Hematopoietic multipotent progenitor cell treated with erythropoietin and hydrocortisone succinate and interleukin-3 and kit ligand, for 6 days (in vitro differentiated cells): ENCODE measurements at places on chromosomes 16 and 17.
A peak's percentile ranks its signal among the peaks of the same experiment; 100 is the strongest.

- DNase-seq = peak; percentile 11
Measured at GRCh38 chr16:23827057-23827456, 8.7 kb upstream of the PRKCB start.

- no peak for DNase-seq
Measured at GRCh38 chr16:20844054-20844453, 37.7 kb downstream of the REXO5 start.

- no peak for DNase-seq
Measured at GRCh38 chr17:70030371-70030770, 44.7 kb upstream of the KCNJ16 start.

GRCh38 chr16:31221357-31222160 is 4.6 kb upstream of the PYDC1 start:
- no peak for DNase-seq

- DNase-seq = no peak
Measured at GRCh38 chr17:6696906-6697305, 16.3 kb downstream of the SLC13A5 start.

DNA sequence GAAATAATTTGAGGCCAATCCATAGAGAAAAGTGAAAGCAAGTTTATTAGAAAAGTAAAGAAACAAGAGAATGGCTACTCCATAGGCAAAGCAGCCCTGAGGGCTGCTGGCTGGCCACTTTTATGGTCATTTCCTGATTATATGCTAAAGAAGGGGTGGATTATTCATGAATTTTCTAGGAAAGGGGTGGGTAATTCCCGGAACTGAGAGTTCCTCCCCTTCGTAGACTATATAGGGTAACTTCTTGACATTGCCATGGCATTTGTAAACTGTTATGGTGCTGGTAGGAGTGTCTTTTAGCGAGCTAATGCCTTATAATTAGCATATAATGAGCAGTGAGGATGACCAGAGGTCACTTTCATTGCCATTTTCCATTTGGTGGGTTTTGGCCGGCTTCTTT is 4.4 kb downstream of the DHRS7B start:
- DNase-seq = no peak

DNA sequence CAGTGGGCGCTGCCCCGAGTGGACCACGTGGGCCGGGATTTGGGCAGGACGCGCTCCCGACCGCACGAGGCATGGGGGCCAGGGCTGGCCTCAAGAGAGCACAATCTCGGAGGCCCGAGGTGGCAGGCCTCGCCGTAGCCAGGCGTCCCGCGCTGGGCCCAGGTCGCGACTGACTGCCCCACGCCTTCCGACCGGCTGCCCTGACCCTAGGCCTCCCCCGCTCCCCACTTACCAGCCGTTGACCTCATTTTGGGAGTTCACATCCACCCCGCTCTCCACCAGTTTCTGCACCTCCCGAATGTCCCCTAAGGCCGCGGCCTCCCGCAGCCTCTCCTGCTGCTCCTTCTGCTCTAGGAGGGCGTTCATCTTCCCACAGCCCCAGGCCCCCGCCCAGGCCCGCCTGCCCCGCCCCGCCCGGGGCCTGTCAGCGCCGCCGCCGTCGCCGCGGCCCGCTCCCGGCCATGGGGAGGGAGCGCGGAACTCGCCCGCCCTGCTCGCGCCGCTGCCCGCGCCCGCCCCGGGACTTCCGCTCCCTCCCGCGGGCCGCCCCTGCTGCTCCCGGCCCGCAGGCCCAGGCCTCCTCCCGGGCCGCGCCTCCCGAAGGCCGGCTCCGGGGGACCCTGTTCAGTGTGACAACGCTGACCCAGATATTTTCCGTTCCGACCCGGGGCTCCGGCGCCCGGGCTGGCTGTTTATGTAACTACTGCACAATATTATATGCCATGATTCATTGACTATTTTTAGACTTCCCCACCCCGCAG is at the start of gene ANKRD40:
TSS of gene ANKRD40 (minus strand) at position 626 of the 761 bp plus-strand sequence. CDS start at position 366, 260 bp downstream.
- DNase-seq = peak; percentile 93

DNA sequence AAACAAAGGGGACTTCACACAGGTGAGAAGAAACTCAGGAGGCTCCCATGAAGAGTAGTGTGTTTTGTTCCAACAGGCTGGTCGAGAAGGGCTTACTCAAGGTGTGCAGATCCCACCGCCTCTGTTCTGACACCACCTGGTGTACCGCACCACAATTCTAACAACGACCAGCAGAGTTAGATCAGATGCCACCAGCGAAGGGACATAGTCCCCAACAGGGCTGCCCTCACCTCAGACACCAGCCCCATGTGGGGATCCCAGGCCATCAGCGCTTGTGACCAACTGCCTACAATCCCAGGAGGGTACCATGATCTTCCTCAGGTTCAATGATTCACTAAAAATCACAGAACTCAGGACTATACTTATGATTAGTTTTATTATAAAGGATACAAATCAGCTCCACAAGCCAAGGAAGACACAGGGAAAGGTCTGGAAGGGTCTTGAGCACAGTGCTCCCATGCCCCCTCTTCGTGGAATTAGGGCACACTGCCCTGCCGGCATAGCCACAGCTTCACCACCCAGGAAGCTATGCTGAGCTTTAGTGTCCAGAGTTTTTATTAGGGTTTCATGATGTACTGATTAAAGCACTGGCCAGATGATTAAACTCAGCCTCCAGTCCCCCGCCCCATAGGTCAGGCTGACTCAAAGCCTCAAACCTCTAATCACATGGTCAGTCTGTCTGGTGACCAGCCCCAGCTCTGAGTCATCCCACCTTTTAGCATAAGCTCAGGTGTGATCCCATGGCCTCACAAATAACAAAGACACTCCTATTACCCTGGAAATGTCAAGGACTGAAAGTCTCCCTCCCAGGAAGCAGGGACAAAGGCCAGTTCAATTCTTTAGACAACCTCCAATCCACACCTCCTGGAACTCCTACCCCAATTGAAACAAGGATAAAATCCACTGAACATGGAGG is 26.0 kb downstream of the TRIM25 start:
- no peak for DNase-seq

- DNase-seq = no peak
Measured at GRCh38 chr17:43482103-43483012, 1.4 kb upstream of the DHX8 start.

DNA sequence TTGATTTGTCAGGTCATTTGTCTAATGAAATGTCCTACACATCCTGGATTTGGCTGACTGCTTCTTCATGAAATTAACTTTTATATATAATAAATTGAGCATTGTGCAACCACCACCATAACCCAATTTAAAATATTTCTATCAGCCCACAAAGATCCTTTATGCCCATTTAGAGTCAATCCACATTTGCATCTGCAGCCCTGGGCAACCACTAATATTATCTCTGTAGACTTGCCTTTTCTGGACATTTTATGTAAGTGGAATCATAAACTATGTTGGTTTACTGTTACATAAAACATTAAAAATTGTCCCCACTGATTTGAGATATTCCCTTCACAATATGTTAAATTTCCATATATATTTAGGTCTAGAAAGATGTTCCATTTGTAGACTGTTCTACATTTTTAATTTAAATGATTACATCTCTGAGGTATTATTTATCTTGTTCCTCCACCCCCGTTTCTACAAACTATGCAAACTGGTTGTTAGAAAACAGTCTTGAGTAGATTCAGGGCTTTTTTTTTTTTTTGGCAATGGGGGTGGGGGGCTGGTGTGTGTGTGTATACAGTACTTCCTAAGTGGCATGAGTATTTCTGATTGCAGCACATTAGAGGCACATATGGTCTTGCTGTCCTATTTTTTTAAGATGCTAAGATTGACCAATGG is 16.7 kb downstream of the RFWD3 start:
- no peak for DNase-seq

DNA sequence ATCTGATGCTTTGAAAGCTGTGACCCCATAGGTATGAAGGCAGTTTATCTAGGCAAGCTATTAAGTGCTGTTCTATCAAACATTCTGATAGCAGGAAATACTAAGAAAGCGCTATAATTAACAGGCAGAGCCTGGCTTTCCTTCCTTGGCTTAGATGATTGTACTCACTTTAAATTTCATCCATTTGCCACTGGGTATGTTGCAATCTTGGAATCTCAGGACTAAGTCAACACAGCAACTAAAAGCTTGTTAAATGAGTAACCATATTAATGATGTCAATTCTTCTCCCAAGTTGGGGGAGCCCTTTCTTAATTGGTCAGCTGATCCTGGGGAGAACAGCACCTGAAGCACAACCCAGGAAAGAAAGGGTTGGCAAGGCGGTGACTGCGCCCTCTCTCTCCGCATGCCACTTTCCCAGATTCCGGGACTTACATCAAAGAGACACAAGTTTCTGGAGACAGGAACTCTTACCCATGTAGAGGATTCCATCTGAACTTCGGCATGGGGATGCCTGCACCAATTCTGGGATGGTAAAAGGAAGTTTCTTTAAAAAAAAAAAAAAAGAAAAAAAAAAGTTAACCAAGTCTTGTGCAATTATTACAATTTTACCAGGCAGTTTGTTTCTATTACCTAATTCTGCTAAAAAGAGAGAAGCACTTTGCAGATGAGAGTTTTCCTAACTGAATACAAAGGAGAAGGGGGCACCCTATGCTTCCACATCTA is 54.4 kb upstream of the ICAM2 start:
- peak; percentile 40 for DNase-seq

DNA sequence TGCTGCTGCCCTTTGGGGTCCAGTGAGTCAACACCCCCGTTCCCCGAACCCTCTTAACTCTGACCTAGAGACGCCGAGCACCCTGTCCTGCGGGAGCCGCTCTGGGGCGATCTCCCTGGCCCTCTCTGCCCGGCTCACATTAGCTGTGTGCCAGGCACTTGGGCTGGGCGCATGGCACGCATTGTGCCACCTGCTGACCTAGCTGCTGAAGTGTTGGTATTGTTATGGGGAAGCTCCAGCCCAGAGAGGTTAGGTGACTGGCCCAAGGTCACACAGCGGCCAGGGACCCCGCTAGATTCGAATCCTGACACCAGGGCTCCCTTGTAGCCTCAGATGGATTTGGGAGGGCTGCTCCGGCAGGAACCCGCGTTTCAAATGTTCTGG is 1.1 kb downstream of the HSD17B1 start:
- DNase-seq = no peak

- DNase-seq = no peak
Measured at GRCh38 chr17:75697651-75698291, 23.5 kb upstream of the ITGB4 start.

DNA sequence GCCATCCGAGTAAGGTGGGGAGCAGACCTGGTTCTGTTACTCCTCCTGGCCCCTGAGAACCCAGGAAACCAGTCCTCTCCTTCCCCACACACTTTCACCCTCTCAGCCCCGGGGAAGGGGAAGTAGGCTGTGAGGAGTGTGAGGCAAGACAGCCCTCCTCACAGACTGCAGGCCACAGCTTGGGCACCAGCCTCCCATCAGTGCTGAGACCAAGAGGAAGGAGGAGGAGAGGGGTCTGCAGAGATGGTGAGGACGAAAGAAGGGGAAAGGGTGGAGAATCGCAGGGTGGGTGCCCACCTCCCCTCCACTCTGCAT is 7.0 kb downstream of the G6PC3 start:
- DNase-seq = peak; percentile 47

- DNase-seq = no peak
Measured at GRCh38 chr17:82386255-82386831, 14.8 kb downstream of the UTS2R start.

GRCh38 chr17:2849327-2849670 is 53.1 kb downstream of the RAP1GAP2 start:
- DNase-seq = no peak

GRCh38 chr17:48515925-48516900 is 14.6 kb downstream of the HOXB1 start:
- no peak for DNase-seq

GRCh38 chr17:68840073-68840472 is 115.1 kb downstream of the ABCA8 start:
- DNase-seq = no peak

DNA sequence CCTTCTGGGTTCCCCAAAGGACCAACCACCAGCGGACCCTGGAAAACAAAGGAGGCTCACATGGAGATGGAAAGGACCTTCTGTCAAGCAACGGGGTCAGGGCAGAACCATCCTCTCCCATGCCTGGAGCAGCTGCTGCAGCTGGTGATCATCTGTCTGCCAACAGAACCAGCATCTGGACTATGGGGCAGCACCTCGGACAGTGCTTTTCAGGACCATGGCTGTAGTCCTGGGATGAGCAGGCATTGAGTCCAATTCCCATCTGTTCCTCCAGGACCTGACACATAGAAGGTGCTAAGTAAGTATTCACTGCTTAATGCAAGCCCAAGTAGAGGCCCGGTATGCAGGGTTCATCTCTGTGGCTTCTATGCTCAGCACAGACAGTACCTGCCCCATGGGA is 304.7 kb downstream of the XYLT1 start:
- DNase-seq = no peak

GRCh38 chr16:23254338-23254737 is 47.8 kb upstream of the SCNN1B start:
- DNase-seq = no peak

- DNase-seq = no peak
Measured at GRCh38 chr16:51638339-51639135, 487.5 kb upstream of the SALL1 start.

DNA sequence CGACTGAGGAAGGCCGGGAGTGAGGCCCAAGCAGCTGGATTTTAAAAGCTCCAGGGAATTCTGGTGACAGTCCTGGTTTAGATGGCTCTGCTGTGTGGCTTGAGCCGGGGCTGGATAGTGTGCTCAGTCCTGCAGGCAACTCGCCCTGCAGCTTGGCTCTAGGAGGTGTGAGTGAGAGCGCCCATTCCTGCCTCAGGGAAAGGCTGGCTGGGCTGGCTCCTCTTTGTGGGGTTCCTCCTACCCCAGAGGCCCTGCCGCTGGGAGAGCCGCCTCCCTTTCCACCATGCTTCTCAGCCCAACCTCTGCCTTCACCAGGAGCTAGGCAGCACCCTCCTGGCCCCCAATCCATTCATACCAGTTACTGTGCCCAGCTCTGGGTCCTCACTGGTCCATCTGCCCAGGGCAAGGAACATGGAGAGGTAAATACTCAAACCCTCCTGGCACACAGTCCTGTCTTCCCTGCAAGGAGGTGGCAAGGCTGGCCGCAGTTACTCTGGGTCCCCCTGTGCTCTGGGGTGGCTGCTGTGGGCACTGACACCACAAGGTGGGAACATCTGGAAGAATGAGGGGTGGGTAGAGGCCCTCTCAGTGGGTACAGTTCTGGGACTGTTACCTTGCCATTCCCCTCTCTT is 47.1 kb downstream of the VAC14 start:
- DNase-seq = no peak

- no peak for DNase-seq
Measured at GRCh38 chr16:57271867-57272495, 12.5 kb downstream of the PLLP start.

DNA sequence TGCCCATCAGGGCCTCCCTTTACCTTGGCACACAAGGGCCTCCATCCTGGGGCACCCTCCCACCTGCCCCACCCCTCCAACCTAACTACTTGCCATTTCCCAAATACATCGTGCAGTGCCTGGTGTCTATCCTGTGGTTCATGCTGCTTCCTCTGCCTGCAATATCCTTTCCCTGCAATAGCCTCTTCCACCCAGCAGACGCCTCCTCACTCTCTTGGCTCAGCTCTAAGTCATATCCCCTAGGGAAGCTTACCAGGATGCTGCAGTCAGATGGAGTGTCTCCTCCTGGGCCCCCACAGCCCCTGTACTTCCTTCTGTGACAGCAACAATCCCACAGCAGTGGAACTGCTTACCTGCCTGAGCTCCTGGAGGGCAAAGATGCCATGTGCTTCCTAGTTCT is 36.7 kb downstream of the CCDC182 start:
- DNase-seq = no peak

GRCh38 chr17:39196241-39196807 is 1.1 kb downstream of the CACNB1 start:
- no peak for DNase-seq

- DNase-seq = no peak
Measured at GRCh38 chr17:78485290-78486168, 91.7 kb downstream of the DNAH17 start.
